IPS DF 19.7 (cell line): ENCODE measurements at places on chromosomes 3 and 15.

- no peak for DNase-seq
Measured at GRCh38 chr3:149581248-149581647, 76.6 kb downstream of the WWTR1 start.

DNA sequence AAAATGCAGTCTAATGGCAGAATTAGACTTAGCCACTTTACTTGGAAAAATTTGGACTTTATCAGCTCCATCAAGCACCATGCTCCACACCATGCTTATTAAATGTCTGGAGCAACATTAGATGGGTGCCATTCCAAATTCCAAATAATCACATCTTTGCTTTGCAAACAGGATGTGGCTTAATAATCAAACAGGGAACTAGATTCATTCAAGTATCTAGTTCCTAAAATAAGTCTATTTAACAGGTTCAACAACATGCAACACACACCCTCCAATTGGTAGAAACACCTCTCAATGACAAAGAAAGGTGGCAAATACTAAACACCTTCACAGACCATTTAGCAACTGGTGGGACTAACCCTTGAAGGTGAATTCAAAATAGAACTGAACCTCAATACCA is 3.5 kb downstream of the HEXA start:
- no peak for DNase-seq

DNA sequence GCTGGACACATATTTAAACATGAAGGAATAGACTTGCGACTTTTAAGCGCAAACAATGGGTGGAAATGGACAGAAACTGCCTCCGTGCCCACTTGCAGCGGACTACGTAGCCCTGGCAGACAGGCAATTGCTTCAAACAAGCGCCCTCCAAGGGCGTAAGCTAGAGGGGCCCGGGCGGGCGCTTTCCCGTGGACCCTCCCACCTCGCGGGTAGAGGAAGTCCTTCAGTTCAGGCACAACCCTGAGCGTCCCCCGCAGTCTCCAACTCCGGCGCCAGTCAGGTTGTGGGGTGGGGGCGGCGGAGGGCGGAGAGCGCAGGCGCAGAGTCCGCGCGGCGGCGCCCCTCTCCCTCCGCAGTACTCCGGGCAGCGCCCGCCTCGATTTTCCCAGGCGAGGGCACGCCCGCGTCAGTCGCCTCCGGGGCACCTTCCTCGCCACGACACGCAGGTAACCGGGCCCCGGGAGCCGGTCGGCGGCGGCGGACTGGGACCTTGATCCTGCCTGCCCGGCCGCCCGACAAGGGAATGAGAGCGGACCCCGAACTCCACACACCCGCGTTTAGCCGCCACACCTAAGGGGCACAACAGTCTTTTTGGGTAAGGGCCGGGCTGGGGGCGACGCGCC is at the start of gene SLC35G2:
SLC35G2 (plus strand) TSS at position 358 of the 623 bp plus-strand sequence. CDS start 35,335 bp downstream, outside the sequence.
- DNase-seq: no peak

DNA sequence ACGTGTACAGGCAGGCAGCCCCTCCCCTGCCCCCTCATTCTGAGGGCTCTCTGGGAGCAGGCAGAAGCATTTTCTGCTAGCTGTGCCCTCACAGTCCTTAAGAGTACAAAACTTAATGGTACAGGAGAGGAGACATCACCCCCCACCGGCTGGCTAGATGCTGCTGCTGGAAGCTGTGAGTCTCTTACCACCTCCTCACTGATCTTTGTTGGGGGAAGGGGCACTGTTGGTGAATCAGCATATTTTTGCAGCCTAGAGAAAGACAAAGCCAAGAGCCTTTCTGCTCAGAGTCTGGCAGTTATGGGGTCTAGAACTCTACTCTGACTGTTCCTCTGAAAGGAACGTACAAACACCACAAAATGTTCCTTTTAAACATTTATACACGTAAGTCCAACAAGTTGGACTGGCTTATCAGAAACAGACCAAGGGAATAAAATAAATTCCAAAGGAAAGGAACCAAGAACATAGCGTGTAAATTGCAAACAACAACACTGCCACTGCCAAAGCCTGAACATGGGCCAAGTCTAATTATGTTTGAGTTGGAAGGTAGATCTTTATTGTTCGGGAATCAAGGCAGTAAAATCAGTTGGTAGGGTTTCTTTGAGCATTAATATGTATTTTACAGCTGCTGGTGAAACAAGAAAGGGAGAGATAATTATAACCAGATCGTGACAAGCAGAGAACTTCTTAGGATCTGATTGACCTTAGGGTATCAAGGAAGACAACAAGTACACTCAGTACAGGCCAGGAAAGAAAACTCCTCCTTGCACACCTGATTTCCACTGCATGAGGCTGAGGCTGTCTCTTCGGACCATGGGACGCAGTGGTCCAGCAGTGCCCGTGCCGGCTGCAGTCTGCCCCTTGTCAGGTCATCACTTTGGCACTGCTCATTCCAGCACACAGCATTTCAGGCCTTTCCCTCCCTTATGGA is 27.4 kb downstream of the CLK3 start:
- no peak for DNase-seq

- DNase-seq: no peak
Measured at GRCh38 chr3:5498981-5499380, 311.5 kb downstream of the EDEM1 start.

GRCh38 chr3:142009029-142009428 is 132.6 kb downstream of the ATP1B3 start:
- DNase-seq: no peak

DNA sequence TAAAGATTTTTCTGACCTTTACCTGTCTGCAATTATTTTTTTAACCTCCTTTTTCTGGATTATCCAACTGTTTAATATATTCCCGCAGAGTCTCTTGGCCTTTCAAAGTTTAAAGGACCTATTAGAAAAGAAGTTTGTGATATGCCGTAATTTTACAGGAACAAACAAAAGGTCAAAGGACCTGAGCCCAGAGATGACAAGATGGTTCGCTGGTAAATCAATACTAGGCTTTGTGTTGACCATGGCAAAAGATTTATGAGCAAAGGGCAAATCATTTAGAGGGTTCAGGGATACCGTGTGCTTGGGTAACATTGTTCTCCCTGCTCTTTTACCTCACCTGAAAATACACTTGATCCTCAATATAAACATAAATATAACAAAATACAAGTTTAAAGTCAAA is 923.5 kb downstream of the ROBO1 start:
- DNase-seq: no peak

DNA sequence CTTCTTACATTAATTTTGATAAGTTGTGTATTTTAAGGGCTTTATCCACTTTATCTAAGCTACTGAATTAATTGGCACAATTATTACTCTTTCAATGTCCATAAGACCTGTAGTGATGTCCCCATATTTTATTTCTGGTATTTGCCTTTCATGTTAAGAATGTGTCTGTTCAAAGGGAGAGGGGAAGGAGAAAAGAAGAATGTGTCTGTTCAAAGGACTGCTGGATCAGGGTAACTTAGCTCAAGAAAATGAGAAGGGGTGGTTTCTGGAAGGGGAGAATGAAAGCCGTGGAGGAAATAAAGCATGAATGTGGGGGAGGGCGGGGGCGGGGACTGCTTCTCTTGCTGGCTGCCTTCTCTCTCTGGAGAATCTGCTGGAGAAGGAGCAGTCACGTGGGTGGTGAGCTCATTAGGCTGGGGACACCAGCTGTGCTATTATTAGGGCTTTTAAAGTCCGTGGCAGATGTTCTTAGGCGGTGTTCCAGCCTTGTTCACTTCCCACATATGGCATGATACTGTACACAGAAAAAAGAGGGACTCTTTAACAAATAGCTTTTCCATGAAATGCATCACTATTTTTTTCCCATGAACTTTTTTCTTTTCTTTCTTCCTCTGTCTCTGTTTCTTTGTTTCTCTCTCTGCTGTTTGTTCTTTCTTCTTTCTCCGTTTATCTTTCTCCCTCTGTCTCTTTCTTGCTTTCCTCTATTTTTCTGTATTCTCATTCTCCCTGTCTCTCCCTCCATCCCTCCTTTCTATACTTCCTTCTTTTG is 63.7 kb upstream of the ULK4 start:
- peak; percentile 88 for DNase-seq

DNA sequence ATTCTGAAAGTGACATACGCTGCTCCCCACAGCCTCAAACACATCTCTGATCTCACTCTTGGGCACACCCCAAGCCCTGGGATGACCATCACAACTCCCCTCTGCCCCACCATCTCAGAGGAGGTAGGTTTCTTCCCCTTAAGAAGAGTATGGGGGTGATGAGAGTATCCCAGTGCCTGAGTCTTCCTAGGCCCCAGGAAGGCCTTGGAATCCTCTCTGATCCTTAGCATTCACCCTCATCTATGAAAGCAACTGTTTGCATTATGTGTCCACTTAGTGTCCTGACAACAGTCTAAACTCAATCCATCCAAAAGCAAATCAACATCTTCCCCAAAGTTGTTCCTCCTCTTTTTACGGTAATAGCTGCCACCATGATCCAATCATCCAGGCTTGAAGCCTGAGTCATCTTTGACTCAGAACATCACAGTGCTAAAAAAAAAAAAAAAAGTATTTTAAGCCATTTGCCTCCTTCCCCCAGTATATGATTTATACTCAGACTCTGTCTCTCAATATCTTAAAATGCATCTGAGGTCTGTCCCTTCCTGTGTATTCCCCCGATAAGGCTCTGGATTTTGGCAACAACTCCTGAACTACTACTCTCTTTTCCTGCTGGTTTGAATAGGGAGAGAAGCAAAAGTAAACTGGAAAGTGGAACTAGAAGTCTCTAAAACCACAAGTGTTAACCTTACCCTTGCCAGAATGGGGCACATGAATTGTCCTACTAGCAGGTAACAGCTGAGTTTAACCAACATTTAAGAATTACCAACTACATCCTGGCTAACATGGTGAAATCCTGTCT is 22.5 kb downstream of the POPDC2 start:
- DNase-seq: no peak

GRCh38 chr15:78734451-78735064 is 76.7 kb downstream of the ADAMTS7 start:
- no peak for DNase-seq

- no peak for DNase-seq
Measured at GRCh38 chr3:197525706-197526105, 30.1 kb downstream of the BDH1 start.

DNA sequence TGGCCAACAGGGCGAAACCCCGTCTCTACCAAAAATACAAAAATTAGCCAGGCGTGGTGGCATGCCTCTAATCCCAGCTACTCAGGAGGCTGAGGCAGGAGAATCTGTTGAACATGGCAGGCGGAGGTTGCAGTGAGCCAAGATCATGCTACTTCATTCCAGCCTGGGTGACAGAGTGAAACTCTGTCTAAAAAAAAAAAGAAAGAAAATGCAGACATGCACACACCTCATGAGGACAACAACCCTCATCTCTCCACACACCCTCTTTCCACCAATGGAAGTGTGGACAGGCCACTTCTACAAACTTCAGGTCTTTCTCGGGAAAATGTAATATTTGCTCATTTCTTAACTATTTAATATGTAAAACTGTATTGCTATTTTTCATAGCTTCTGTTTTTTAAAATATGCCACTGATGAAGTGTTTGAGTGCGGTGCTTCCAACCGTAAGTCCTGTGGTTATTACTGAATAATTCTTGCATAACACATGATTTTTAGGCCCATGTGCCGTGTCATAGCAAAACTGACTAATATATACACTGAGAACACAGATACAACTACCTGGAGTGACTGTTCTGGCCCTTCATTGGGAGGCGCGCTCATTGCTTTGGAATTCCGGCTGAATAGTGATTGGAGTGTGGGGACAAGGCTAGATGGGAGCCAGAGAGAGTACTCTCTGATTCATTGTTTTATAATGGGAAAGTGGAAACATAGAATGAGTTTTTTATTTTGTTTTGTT is 23.1 kb downstream of the LRRC31 start:
- no peak for DNase-seq

DNA sequence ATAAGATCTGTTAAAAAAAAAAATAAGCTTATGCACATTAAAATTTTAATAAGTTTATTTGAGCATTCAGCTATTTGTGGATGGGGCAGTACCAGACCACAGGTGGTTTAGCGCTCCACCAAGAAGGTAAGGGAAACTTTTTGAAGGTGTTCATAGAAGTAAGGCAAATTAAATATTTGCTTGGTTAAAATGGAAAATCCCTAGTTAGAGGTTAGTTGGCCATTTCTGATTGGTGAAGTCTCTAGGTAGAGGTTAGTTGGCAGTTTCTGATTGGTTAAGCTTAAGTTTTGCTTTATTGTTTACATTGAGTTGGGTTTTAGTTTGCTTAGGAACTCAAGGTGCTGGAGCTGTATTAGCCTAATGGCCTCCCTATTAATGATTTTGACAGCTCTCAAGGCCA is 30.7 kb downstream of the SCN11A start:
- no peak for DNase-seq

DNA sequence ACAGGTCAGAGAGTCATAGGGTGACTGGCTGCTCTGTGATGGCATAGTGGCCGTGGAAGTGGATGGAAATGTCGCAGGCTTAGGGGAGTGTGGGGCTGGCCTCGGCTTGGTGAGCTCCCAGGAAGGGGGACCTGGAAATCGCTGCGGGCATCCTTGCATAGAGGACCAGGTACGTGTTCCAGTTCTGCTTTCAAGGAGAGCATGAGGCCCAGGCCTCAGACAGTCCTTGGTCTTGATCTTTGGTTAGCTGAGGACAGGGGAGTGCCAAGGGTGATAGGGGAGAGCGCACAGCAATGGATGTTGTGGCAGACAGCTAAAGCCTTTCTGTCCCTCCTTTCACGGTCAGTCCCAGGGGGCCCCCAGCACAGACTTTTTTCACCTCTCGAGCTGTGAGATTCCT is 110.5 kb downstream of the SNRPN start:
- DNase-seq: no peak

GRCh38 chr3:39971559-39972031 is 162.2 kb downstream of the MYRIP start:
- DNase-seq: no peak

- DNase-seq: no peak
Measured at GRCh38 chr3:183586477-183586876, 31.0 kb upstream of the KLHL6 start.

DNA sequence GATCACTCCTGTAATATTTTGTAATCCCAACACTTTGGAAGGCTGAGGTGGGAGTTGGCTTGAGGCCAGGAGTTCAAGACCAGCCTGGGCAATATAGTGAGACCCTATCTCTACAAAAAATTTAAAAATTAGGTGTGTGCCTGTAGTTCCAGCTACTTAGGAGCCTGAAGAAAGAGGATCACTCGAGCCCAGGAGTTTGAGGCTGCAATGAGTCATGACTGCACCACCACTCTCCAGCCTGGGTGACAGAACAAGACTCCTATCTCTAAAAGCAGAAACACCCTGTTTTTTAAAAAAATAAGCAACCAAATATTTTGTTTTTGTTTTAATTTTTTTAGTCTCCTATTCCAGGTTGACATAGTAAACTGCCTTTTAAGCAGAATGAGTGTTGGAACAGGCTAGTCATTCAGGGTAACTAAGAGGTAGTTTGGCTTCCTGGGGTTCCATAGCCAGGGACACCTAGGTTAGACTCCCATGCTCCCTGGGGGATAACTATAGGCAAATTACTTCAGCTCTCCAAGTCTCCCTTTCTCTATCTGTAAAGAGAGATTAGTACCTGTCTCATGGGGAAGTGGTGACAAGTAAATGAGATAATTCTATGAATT is 114.6 kb upstream of the C15orf61 start:
- no peak for DNase-seq
